ENCODE measurements at places on chromosomes 6 and 20.

DNA sequence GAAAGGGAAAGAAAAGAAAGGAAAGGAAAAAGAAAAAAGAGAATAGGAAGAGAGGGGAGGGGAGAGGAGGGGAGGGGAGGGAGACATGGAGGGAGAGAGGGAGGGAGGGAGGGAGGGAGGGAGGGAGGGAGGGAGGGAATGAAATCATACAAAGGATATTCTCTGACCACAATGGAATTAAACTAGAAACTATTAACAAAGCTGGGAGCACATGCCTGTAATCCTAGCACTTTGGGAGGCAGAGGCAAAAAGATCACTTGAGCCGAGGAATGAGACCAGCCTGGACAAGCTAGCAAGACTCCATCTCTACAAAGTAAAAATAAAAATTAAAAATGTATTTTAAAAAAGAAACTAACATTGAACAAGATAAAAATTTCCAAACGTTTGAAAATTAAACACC is 62.8 kb downstream of the ILRUN start:
- DNase-seq: no peak

DNA sequence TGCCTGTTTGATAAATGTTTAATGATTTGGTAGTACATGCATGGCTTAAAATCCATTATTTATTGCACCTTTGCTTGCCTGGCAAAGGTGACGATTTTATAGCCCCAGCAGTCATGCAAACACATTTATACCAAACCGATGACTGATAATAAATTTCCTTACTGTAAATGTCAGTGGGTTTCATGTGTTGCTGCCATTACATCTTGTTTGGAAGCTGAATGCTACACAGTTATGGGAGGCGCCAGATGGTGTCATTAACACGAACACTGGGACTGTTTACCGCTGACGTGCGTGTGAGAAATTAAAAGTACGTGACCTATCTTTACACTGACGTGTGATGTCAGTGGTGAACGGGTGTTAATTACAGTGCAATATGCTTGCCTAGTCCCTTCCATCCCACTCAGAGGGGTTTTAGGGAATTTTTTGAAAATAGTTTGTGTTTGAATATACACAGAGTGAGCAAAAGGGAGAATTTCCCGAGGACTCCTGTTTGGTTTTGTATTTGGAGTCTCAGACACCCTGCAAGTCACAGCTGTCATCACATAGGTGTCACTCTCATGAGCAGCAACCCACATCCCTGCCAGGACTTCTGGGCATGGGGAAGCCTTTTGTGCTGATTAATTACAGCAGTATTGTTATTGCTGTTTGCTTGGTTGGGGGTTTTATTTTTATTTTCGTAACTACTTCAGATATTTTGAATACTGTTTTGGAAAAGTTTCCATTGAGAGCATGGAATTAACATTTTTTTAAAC is 151.8 kb upstream of the INSM1 start:
- no peak for DNase-seq

GRCh38 chr6:127301199-127301700 is 34.6 kb downstream of the RNF146 start:
- DNase-seq: no peak

- no peak for DNase-seq
Observed at GRCh38 chr6:56868687-56869086, 86.2 kb upstream of the BEND6 start.

DNA sequence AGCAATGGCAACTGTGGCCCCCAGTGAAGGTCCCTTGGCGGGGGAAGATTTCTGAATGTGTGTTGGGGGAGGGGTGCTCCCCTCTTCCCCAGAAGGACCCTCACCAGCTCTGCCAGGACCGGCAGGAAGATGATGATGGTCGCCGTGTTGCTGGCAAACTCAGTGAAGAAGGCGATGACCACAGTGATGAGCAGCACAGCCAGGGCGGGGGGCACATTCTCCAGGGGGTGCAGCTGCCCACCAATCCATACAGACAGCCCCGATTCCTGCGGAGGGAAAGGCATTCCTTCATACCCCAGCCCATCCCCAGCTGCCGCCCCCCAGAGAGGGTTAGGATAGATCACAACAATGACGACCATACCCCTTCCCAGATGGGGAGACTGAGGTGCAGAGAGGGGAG is 15.7 kb upstream of the OCSTAMP start:
- no peak for DNase-seq

GRCh38 chr20:54174457-54175175 is 830 bp upstream of the CYP24A1 start:
- DNase-seq: no peak

- peak; percentile 58 for DNase-seq
Observed at GRCh38 chr6:149473080-149474052, 11.4 kb downstream of the ZC3H12D start.

GRCh38 chr6:108951351-108951953 is 103.2 kb downstream of the ARMC2 start:
- DNase-seq: no peak

- no peak for DNase-seq
Observed at GRCh38 chr20:62726276-62726675, 17.6 kb downstream of the NTSR1 start.

- no peak for DNase-seq
Observed at GRCh38 chr6:130034378-130035146, 16.2 kb downstream of the L3MBTL3 start.

DNA sequence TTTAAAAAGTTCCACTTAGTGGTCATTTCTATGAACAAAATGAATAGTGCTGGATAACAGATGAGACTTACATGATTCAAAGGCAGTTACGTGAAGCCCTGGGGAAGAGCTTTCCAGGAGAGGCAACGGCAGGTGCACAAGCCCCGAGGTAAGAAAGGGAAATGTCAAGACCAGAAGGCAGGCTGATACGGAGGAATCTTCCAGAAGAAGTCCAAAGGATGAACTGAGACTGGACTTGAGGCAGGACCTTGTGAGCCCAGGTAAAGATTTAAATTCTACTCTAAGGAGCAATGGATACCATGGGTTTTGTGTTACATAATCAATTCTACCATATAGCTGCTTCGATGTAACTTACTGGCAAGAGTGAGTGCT is 164.6 kb downstream of the BCAS1 start:
- DNase-seq: no peak

- peak; percentile 76 for DNase-seq
Observed at GRCh38 chr6:151482290-151482689, 11.5 kb upstream of the CCDC170 start.

DNA sequence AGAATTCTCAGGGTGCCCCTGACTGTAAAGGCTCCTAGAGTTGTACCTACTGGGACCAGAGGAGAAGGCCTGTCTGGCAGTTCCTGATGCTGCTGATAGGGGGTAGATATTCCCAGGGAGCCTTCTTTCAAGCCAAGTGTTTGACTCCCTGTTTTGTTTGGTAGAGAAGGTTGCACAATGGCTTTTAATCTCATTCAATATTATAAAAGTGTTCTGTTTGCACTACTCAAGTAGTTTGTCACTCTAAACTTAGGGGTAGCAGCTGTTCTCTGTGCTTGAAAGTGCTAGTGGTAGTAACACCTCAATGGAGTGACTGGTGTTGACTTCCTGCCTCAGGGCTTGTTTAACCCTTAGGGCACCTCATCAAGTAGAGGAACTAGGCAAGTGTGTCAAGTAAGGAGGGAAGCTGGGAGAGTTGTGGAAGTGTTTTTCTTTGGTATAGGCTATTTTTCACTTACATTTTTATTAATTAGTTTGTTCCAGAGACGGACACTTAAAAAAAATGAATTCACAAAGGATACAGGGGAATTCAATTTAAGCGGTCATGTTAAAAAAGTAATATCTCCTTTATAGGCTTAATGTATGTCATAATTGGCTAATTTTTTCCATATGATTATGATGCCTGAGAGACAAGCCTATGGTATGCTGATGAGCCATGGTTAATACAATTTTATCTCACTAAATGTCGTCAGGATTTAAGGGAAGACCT is 38.1 kb downstream of the BICRAL start:
- DNase-seq: peak; percentile 26

DNA sequence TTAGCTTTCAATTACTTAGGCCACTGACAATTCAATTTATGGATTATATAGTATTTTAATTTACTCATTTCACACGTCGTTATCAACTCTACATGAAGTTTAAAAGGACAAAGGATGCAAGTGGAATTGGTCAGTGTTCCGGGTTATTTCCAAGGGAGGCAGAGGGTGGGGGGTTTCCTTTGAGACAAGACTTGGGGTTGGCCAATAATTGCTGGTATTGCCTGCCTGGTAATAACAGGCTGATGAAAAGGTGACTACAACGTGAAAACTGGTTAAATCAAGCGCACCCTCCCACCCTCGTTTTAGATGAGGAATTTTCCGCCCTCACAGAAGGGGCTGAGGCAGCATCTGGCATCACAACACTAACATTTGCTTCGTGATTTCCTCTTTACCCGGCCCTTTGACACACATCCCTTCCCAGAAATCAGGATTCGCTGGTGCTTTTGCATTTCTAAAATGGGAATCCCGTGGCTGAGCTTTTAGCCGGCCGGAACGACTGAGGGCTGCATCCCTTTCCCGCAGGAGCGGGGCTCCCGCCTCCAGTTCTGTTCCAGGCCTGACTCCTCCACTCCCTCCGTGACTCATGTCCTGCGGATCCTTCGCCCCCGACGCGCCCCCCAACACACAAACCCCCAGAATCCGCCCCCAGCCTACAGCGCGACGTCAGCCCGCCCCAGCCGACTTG is 999 bp upstream of the PIM1 start:
- peak; percentile 50 for DNase-seq

DNA sequence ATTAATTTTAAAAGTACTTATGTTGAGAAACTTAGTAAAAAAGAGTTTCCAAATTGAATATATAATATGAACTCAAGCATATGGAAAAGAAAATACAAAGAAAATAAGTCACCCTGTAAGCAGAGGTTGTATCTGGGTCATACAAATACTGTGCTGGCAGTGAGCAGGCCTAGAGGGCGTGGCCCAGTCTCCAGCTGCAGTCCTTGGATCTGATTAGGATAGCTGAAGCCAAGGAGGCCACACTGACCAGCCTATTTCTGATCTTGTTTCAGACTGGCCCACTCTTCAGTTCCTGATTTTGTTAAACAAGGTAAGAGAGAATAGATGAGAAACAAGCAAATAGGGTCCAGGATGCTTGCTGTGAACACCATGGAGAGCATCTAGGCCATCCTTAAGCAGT is 228.8 kb downstream of the EPM2A start:
- DNase-seq: no peak

DNA sequence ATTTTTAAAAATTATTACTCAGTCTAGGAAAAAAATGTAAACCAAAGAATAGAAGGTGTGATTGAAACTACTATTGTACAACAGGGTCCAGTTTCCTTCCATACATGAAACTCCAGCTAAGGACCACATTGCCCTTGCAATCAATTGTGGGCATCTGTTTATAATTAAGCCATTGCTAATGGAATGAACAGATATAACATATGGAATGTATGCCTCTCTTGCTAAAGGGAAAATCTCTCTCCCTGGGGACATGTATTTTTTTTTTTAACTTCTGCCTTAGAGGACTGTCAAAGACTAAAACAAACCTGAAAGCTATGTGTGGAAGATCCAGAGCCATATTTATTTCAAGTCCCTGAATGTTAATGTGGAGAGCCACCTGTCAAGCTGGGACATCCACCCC is 336.8 kb upstream of the MANEA start:
- no peak for DNase-seq

DNA sequence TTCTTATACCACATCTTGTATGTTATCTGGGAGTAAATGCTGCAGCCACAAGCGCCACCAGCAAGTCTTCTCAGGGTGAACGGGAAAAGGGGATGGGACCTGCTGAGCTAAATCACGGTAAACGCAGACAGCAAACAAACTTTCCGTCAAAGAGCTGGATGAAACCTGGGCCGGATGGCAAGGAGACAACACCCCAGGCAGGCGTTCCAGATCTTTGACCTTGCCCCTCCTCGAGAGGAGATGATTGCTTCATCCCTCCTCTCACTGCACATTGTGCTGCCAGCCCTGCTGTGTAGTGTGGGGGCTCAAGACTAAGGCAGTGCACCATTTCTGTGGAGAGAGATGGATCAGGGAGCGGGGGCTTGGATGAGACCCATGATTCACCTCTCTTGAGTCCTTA is 9.8 kb downstream of the RAET1E start:
- DNase-seq: no peak

DNA sequence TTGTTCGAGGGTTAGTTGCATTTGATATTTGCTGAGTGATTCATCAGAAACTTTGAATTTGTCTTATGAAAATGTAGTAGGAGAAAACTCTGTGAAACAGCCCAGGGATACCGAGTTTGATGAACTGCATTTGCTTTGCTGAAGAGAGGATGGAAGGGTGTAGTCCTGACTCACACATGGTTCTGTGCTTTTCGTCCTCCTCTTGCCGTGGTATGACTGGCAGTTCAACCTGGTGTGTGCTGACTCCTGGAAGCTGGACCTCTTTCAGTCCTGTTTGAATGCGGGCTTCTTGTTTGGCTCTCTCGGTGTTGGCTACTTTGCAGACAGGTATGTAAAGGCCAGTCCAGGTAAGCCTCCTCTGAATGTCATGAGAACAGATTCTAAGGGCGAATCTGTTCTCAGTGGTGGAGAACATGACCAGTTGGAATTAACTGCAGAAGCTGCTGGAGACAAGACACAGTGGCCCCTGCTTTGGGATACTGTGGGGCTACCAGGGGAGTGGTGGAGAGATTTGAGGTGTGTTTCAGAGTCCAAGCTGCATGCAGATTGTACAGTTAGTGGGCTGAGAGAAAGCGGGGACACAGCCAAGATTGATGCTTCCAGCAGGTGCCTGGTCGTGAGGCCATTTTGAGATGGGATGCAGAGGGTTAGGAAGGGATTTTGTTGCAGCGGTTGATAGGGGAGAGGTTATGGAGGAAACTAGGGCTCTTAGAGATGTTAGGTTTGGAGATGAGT is 8.4 kb downstream of the SLC22A1 start:
- no peak for DNase-seq

- DNase-seq: no peak
Observed at GRCh38 chr6:72657407-72658197, 35.7 kb downstream of the KCNQ5 start.

DNA sequence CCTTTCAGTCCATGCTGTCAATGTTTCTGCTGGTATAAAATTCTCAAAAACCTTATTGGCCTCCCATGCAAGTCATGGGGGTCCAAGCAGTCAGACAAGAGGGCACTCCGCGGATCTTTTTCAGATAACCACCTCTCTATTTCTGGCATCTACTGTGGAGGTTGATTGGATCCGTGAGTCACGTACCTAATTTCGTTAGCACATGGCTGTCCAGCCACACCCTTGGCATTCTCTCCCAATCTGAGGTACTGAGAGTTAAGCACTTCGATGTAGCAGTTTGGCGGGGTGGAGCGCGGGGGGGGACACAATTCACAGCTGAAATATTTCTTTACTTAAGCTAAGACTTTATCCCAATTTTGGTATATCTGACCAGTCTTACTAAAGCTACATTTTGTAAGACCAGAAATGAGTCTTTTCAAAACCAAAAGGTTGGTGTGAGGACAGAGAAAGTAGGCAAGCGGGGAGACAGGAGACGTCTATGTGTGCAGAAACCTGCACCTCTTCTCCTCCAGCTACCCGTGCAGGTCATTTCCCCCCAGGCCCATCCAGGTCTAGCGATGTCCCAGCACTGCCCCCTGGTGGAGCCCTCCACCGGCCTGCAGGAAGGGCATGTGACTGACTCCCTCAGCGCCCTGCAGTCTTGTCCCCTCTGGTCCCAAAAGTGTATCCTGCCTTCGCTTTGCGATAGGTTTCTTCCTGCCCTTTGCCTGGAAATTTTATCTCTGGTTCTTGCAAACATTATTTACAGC is 113.1 kb downstream of the ADAT2 start:
- DNase-seq: peak; percentile 28

Data from KBM-7 (cell line).